ENCODE measurements at places on chromosomes 11 and 22.

- peak; percentile 28 for DNase-seq
Observed at GRCh38 chr11:23336961-23337360, 476.7 kb upstream of the CCDC179 start.

DNA sequence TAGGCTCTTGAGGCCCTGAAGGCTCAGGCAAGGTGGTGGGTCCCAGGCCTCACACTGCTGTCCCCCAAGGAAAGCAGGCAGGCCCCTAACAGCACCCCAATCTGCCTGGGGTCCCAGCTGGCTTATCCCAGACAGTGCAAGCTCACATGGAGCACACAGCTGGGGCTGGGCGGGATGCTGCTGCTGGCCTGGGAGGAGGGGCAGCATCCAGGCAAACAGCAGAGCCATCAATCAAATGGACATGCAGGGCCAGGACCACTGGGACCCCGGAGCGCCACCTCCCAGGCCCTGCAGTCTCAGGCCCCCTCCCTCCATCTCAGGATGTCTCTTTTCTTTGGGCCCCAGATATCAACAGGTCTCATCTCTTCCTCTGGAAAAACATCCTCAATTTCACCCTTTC lies 140.3 kb downstream of the BRD1 start:
- no peak for DNase-seq

DNA sequence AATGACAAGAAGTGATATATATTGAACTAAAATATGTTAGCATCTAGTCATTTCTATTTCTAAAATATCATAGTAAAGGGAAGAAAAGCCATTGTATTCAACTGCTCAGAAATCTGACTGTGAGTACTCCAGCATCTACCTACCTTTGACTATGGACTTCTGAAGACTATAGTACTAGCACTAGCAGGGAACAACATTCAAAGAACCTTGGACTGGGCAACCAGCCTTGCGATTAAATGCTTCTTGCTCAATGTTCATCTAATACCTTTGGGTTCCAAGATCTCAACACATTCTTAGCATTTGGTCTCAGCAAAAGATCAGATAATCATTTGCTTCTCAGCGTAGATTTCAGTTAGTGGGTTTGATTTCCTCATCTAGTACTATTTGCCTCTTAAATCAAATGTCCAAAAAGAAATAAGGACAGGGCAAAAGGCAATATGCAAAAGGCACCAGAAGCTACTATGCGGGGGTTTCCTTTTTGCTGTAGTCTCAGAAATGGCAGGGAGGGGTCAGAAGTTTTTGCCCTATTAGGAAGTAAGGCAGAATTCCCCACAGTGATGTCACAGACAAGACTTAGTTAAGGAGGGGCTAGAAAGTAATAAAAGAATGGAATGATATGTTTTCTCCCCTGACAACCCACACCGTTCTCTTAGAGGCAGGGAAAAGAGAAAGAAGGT lies 80.6 kb downstream of the GAB2 start:
- DNase-seq: peak; percentile 92

- no peak for DNase-seq
Observed at GRCh38 chr22:20196094-20196842, 45.4 kb upstream of the CCDC188 start.

GRCh38 chr22:31292236-31292989 lies at the start of gene PIK3IP1:
Gene PIK3IP1 (minus strand): TSS chr22:31292488. CDS start chr22:31292344, 144 bp downstream.
- DNase-seq: peak; percentile 92

GRCh38 chr11:7480113-7480512 lies 5.2 kb upstream of the OLFML1 start:
- no peak for DNase-seq

DNA sequence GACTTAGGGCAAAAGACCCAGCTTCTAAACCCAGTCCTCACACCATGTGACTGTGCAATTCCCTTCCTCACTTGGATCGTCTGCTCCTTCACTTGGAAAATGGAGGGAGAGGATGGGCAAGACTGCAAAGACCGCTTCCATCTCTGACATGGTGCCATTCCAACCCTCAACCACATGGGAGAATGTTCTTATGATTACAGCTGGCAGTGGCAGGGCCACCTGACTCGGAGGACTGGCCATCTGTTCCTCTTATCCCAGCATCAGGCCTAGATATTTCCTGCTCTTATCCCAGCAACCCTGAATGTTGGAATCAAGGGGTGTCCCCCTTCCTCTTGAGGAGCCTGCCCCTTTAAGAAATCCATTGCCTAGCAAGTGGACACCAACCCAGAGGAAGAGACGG lies 15.4 kb downstream of the DSCAML1 start:
- DNase-seq: no peak

GRCh38 chr11:61332797-61333549 lies at the start of the genes DDB1 and TKFC:
Gene DDB1 (minus strand): TSS chr11:61333105. CDS start chr11:61332968, 137 bp downstream.
Gene TKFC (plus strand): TSS chr11:61333228. CDS start chr11:61334729, 1,501 bp downstream.
- peak; percentile 97 for DNase-seq

DNA sequence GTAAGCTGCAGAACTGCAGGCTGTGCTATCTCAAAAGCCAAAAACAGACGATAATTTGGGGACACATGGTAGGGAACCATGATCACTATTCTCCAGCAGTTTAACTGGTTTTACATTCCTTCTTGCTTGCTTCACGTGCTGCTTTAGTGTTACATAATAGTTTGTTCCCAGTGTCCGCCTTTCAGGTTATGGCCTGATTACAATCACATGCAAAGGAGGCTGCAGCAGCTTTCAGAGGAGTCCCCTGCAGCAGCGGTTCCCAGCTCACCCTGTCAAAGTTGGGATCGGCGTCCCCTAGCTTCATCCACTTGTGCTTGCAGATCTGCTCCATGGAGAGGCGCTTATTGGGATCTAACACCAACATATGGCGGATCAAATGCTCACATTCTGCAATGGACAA lies 39.2 kb upstream of the APOA1 start:
- DNase-seq: no peak

DNA sequence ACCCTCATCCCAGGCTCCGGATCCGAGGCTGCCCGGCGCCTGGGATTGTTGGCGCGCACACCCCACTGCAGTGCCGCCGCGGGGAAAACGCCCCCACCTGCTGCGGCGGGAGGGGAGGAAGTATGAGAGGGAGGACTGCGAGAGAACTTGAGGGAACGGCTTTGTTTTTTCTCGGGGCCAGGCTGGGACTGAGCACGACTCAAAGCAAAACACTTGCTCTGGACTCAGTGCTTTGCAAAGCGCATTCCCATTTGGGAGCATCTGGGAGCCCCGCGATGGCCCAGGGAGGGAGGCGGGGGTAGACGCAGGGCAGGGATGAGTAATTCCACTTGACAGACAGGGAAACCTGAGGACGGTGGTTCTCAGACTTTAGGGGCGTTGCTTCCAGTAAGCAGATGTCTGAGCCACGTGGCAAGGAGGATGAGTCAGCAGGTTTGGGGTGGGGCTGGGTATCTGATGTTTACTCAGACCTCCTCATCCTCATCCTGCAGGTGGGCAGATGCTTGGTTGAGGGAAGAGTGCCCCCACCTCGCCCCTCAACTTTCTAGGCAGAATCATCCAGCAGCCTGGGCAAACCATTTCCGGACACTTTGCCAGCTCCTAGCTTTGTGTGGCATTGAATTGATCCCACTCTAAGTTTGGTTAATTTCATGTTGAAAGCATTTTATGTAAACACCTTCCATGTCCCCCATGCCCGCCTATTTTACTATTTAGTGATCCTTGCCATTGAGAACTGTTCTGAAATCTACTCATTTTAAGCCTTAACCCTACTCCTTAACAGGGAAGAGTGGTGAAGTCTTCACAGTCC lies 1.5 kb downstream of the MIAT start:
- peak; percentile 91 for DNase-seq

DNA sequence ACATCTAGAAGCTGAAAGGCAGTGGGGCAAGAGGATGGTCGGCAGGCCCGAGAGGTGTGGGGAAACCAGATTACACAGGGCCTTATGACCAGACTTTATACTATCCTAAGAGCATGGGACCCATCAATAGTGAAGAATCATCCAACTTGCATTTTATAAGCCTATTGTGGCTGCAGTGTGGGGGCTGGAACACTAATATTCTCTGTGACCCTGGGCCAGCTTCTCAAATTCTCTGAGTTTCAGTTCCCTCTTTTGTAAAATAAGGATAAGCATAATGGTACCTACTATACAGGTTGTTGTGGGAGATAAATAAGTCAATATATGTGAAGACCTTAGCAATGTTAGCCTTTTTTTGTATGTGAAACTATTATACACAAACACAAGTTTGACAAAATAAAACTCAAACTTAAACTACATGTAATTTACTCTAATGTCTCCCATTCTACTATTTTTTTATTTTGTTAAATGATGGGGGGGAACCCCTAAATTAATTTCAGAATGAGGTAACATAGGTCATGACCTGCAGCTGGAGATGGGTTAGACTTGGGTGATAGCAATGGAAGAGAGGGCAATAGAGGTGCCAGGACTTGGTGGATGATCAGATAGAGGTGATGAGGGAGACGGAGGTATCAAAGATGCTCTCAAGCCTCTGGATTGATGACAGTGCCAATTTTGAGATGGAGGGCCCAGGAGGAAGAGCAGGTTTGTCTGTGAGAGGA lies 30.1 kb downstream of the SMCO4 start:
- DNase-seq: no peak

- no peak for DNase-seq
Observed at GRCh38 chr22:39562839-39563489, 7.6 kb upstream of the CACNA1I start.

DNA sequence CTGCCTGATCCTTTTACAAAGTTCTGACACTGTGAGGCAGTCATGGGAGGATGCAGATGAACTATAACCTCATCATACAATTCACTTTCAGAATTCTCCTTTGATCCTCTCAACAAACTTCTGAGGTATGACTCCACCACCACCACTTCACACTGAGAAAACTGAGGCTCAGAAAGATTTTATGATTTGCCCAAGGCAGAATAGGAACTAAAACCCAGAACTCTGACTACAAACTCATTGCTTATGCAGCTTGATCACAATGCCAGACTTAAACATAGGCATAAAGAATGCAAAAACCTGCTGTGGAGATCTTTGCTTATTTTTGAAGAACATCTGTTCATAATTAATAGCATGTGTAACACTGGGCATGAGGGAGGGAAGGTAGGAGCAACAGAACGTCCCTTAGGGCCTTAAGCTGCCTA lies 20.4 kb downstream of the FAM168A start:
- no peak for DNase-seq

- no peak for DNase-seq
Observed at GRCh38 chr11:57377107-57377506, 3.8 kb downstream of the PRG3 start.

- no peak for DNase-seq
Observed at GRCh38 chr22:26994801-26995200, 337.4 kb downstream of the MIAT start.

GRCh38 chr11:103709371-103709770 lies 327.1 kb upstream of the DDI1 start:
- DNase-seq: peak; percentile 43

DNA sequence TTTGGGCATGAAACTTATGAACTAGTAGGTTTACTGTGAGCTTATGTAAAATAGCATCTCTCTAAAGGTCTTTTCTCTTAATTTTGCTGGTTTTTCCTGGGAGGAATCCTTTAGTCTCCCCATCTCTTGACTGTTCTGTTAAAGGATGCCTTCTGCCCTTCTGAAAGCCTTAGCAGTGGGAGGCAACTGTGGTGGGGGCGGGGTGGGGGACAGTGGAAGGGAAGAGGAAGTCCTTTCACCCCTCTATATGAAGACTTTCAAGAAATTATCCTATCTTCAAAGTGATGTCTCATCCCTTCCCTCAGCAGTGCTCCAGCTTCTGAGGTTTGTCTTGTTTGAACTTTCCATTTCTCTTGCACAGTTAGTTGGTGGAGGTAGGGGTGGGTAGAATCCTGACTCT lies 73.1 kb downstream of the ELP4 start:
- peak; percentile 52 for DNase-seq

DNA sequence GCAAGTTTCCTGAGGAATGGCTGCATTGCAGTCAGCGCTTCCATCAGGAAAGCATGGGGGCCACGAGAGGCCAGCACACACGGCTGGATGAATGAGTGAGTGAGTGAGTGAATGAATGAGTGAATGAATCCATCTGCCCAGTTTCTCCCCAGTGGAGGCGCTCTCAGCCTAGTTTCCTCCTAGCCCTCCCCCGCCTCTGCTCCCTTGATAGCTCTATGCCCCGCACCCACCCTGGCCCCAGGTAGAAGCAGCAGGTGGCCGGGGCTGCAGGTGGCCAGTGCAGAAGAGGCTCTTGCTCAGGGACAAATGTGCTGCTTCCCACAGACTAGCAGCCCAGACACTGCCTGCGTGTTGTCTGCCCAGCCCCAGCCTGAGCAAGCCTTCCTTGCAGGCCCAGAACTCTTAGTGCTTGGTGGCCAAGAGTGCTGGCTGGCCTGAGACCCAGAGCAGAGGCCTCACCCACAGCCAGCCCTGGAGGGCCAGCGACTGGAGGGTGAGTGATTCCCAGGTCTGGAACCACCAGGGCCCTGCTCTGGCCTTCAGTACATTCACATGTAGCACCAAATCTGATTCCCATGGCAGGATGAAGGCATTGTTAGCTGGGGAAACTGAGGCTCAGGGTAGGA lies 31.1 kb upstream of the PDGFB start:
- DNase-seq: no peak

DNA sequence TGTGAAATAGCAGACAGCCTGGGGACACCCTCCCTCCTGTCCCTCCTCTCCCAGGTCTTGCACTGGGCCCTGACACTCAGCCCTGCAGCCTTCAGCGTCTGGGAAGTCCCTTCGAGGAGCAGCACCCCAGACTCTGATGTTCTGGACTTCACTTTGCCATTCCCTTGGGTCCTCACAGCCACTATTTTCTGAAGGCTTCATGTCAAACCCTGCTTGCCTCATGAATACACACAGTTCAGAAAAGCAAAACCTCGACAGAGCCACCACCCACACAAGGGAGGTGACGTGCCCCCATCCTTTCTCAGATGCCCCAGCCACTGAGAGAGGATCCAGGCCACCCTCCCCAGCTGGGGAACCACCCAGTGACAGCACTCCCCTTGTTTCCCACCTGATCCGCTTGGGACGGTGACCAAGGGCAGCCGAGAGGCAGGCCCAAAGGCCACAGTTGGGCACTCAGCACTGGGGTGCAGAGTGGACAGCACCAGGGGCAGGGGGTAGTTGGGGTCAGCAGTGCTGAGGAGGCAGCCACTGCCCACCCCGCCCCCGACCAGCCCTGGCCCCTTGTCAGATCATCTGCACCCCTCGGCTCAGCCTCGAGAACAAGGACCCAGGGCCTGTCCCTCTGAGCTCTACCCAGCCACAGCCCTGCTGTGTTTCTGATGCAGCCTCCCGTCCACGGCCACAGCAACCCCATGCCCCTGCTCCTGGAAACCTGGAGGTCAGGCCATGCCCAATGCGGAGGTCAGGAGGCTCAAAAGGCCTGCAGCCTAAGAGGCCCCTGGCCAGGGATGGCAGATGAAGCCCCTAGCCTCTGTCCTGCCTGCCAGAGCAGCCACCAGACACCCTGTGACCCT lies 3.1 kb upstream of the TNNT3 start:
- no peak for DNase-seq

DNA sequence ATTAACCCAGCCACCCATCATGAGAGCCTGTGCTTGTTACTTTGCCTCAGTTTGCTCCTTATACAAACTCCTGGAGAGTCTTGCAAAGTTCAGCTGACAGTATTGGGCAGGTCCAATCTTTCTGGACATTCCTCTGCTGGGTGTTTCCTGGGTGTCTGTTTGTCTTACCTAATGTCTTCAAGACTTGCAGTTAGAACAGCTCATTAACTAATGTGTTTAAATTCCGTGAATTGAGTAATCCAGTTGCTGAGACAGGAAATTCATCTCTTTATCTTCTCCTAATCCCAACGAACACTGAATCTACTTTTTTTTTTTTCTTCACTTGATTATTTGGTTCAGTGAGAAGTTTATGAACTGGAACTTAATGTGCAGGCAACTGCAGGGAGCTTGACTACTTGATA lies 20.6 kb downstream of the BCO2 start:
- DNase-seq: no peak

All from OCI-M1 (cell line).